GM04504 (cell line): ENCODE measurements at places on chromosomes 7 and 10.

DNA sequence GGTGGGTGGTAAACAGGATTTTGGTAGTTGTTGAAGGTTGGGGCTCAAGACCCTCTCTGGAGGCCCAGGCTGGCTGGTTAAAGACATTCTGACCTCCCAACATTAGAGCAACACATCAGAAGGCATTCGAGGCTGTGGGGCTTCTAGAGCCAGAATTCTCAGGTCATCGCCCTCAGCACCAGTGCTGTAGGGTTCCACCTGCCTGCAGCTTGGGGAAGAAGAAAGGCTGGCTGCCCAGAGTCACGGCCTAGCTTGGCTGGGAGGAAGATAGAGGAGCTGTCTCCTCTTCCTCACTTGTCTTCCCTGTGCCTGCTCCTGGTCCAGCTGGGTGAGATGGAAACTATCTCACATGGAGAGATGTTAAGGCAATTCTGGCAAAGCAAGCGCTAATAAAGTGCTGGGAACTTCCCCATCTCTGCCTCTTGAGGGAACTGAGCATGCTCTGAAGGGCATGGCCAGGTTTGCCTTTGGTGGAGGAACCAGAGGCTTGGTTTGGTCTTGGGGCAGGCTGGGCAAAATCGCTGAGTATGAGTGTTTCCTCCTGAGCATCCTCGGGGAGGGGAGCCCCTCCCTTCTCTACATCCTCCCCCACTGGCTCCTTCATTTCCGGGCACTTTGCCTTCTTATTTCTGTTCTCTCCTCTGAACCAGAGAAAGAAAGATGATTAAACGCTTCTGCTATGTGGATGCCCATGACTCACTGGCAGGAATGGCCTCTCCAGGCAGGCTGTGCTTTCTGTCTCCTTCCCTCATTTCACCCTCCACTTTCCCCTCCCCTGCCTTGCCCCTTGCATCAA is 509.0 kb upstream of the PODXL start:
- DNase-seq = peak; percentile 93

- peak; percentile 98 for DNase-seq
Observed at GRCh38 chr10:93445097-93445960, 36.8 kb downstream of the MYOF start.

DNA sequence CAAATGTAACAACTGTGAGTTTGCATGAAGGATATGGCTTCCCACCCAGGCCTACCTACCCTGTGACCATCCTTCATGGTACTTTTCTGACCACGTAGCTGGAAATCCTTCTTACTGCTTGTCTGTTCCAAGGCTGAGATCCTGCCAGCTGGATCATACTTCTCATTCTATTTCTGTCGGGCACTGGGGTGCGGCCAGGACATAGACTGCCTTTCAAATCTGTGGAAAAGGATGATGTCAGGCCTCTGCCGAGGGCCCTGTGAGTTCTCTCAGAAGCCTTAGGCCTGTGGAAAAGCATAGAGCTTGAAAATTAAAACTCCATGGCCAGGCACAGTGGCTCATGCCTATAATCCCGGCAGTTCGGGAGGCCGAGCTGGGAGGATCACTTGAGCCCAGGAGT is 10.0 kb downstream of the VWC2 start:
- no peak for DNase-seq

- no peak for DNase-seq
Observed at GRCh38 chr7:150307129-150307528, 16.0 kb upstream of the LRRC61 start.

DNA sequence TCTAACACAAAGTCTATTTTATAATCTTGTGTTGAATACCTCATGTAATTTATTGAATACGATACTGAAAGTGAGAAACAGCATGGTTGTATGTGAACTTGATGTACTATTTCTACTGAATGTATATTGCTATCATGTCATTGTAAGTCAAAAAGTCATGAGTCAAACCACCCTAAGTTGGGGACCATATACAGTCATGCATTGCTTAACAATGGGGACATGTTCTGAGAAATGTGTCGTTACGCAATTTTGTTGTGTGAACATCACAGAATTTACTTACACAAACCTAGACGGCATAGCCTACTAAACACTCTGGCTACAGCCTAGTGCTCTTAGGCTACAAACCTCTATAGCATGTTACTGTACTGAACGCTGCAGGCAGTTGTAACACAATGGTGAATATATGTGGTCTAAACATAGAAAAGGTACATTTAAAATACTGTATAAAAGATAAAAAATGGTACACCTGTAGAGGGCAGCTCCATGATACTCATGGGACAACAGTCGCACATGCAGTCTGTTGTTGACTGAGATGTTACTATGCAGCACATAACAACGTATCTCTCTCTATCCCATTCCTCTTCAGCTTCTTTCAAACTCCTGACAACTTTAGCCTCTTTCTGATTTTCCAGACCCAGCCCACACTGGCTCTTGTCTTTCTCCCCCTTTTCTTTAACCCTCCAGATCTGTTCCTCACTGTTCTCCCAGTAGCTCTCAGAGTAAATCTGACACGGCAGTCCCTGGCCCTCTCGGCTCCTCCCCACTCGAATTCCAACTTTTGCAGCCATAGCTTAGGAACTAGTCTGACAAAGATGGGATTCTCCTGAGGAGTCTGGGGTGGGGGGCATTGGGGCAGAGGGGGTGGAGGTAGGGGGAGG is 90.1 kb downstream of the SNX10 start:
- DNase-seq = no peak

DNA sequence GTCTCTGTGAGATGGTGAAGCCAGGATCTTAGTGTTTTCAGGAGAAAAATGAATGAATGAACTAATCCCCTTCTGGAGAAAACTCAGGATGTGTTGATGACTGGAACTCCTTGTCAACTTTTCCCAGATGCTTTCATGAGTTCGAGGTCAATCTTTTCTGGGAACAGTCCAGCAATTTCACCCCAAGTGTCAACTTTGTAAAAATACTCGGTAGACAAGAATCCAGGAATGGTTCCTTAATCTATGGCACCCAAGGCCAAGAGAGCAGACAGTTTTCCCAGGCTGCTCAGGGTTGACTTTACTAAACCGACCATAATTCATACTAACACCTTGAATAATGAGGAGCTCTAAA is 31.1 kb upstream of the LYZL1 start:
- DNase-seq = no peak

DNA sequence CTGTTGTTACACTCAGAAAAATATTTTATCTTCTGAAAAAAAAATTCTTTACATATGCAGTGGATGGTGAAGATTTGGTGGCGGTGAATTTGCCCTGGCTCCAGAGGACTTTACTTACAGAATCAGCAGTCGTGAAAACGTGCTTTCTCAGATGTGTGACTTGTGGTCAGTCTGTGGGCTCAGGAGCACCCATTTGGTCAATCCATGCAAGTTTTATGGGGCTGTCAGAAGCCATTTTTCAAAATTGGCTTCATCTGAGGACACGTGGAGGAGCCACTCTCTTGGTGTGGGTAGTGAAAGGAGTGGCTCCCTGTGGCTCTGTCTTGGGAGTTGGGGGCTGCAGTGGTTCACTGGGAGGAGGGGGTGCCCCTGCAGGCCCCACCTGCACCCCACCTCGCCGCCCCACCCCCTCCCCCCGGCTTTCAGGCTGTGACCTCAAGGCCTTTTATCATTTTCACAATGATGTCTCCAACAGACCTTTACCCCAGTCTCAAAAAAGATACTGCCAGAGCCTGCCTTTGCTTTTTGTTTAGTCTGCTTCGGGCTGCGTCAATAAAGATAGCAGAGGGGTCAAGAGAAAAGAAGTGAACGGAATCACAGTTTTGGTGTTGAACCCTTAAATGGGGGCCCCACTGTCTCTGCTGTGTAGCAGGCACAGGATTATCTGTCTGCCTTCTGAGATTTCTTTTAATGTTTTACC is 137.4 kb downstream of the MGMT start:
- no peak for DNase-seq

DNA sequence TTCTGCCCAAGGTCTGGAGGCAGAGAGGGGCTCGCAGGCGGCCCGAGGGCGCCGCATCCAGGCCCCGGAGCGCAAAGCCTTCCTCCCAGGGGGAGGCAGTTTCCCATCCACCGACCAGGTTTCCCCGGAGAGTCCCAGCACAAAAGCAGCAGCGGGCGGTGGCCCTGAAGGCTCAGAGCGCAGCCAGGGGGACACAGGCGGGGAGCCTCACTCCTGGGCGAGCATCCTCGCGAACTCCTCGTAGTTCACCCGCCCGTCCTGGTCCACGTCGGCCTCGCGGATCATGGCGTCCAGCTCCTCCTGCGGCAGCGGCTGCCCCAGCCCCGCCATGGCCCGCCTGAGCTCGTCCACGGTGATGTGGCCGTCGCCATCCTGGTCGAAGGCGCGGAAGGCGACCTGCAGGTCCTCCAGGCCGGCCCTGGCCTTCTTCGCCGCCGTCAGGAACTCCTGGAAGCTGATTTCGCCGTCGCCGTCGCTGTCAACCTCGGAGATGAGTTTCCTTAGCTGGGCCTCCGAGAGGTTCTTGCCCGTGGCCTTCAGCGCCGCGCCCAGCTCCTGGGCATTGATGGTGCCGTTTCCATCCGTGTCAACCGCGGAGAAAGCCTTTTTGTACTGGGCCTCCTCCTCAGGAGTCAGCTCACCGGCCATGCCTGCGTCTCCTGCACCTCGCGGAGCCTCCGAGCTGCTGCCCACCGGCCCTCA is 428 bp downstream of the CALML5 start:
- DNase-seq = no peak

DNA sequence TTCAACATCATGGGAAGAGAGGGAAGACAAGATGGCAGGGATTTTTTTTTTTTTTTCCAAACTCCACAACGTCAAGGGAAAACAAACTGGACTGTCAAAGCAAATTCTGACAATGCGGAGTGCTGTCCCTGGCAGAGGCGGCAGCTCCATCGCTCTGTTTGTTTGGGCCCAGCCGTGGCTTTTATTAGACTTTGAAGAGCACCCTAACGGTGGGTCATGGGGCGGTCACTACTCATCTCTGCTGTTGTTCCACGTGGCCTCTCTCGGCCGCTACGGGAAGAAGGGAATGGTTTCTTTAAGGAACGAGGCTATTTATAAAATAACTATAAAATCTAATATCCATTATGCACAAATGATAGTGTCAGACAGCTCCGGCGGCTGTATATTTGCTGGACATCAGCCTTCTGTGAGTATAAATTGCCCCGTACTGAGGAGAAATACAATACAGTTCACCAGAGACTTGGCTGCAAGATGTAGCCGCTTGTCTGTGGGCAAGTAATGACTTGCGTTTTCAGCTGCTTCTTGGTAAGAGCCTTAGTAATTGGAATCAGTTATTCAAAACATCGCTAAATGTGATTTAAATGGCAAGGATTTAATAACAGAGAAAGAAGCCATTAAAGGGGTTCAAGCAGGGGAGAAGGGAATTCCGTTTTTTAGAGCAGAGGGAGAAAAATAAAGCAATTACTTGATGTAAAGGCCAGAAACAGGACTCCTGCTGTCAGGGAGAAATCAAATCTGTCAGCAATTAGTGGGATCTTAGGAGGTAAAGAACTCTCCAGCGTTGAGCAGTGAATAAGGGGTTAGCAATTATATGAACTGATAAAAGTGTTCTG is 61.7 kb upstream of the RAB11FIP2 start:
- no peak for DNase-seq

- no peak for DNase-seq
Observed at GRCh38 chr10:28367929-28368484, 65.1 kb upstream of the MPP7 start.
